ENCODE measurements at places on chromosomes 6 and 20. TPM values are rescaled to one million over a fixed set of nuclear protein-coding genes. Genes with fewer than 3 reads are reported as not detected.

HSPA12B gene
- not detected for total RNA-seq

STAU1 gene
- total RNA-seq: 90.3 TPM

BFSP1 gene
- 8.8 TPM for total RNA-seq

APOM gene
- total RNA-seq: 2.2 TPM

ZNF337 gene
- 11.4 TPM for total RNA-seq

RSPO4 gene
- total RNA-seq: 0.84 TPM

HLA-DRA gene
- total RNA-seq: 4.7 TPM

ADGRG6 gene
- 67.9 TPM for total RNA-seq

SLC35D3 gene
- total RNA-seq: not detected

CYP39A1 gene
- 0.54 TPM for total RNA-seq

MUCL3 gene
- total RNA-seq: 0.15 TPM

TMEM170B gene
- 1.0 TPM for total RNA-seq

LGSN gene
- total RNA-seq: 0.30 TPM

ERVFRD-1 gene
- not detected for total RNA-seq

HNF4A gene
- total RNA-seq: 7.4 TPM

FAM83D gene
- 51.1 TPM for total RNA-seq

EFCAB8 gene
- total RNA-seq: 0.42 TPM

SLC12A5 gene
- 1.9 TPM for total RNA-seq
